Progenitor cell of endocrine pancreas (in vitro differentiated cells): ENCODE measurements at places on chromosomes 13 and 19. TPM values are rescaled to one million over a fixed set of nuclear protein-coding genes. Genes with fewer than 3 reads are reported as not detected.
A peak's percentile ranks its signal among the peaks of the same experiment; 100 is the strongest.

DNA sequence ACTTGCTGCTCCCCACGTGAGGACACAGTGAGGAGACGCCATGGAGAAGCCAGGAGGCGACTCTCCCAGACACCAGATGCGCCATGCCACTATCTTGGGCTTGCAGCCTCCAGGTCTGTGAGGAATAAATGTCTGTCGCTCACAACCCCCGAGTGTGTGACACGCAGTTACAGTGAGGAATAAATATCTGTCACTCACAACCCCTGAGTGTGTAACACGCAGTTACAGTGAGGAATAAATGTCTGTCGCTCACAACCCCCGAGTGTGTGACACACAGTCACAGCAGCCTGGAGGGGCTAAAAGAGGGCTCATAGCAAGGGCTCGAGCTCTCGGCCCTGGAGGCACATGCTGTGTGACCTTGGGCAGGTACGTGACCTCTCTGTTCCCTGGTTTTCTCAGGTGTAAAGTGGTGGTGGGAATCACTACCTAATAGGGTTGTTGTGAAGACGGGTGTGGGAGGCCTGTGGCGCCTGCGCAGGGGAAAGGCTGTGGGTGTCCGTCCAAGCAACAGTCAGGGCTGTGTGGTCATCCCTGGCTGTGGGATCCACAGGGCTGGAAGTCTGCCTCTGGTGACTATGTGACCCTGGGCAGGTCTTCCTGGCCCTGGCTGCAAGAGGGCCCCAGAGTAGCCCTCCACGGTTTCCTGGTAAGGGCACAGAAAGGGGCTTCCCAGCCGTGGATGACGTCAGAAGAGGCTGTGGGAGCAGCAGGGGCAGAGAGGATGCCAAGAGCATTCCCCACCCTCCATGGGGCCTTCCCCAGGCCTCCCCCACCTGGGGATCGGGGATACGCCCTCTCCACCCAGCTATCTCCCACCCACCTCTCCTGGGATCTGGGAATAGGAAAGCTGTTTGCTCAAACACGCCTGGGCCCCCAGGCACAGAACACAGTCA lies 77.7 kb downstream of the C1QTNF9 start:
- DNase-seq: no peak

DNA sequence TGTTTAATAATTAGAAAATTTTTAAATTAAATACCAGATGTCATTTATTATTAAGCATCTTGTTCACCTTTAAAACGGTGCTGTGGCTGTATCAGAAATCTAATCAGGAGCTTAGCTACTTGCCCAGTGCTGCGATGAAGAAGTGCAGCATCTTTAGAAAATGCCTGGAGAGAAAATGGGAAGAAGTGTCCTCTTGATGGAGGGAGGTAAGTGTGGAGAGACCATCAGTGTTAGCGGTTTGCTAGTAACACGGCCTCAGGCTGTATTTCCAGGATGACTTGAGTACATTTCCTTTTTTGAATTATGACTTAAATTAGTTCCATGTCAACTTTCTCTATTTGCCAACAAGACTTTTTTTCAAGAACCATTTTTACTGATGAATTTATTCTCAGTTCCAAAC lies 74.1 kb downstream of the SHISA2 start:
- DNase-seq: no peak

DNA sequence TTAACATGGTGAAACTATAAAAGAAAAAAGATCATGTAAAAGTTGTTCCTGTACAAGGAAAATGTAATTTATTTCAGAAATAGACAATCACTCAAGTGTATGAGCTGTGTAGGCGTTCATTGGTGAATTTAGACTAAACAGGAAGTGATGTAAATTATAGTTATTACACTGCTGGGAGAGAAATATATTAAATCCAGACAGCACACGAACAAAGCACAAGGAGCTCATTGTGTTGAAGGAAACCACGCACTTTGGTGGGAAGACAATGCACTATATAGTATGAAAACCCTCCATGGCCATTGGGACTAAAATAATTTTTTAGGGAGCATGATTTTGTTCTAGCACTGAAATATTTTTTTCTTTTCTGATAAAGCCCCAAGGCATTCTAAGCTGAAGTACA lies 450.5 kb downstream of the KLF12 start:
- DNase-seq: no peak

- no peak for DNase-seq
Observed at GRCh38 chr13:60519496-60519895, 122.5 kb downstream of the TDRD3 start.

- DNase-seq: no peak
Observed at GRCh38 chr13:23740002-23740401, 149.2 kb downstream of the MIPEP start.

GRCh38 chr13:99805361-99805760 lies 166.2 kb downstream of the ZIC5 start:
- no peak for DNase-seq

DNA sequence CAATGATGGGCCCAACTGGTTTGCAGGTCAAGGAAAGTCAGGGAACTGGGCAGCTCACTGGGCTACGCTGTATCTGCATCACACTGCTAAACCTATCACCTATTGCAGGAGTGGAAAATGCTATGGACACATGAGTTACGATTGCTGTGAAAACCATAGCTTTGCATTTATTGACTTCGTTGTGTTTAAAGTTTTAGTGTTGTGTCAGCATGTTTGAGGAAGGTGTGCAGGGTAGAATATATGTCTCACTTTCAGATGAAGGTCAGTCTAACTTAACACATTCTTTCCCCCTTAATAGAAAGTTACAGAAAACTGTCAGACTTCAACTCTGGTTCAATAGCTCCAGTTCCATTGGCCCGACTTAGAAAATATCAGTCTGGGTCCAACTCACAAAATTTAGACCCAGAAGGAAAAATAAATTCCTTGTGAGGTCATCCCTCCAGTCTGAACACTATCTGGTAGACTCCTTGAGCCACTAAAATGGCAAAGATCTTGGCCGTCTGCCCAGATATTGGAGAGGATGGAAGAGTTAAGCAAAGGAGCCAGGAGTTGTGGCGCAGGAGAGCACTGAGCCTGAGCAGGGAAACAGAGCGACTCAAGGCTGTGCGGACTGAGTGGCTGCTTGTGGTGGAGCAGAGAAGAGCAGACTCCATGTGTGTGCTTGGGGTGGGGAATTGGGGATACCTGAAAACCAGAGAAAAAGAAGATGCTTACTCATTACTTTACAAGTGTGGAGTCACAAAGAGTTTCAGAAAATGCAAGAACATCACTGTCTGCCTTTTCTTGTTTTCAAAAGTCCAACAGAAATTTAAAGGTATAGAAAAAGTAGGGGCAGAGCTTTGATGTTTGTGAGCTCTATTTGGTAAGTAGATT lies 518.5 kb downstream of the FGF9 start:
- no peak for DNase-seq

GRCh38 chr13:98648686-98649085 lies 71.8 kb upstream of the STK24 start:
- no peak for DNase-seq

- DNase-seq: no peak
Observed at GRCh38 chr19:19095691-19096090, 31.9 kb downstream of the SLC25A42 start.

DNA sequence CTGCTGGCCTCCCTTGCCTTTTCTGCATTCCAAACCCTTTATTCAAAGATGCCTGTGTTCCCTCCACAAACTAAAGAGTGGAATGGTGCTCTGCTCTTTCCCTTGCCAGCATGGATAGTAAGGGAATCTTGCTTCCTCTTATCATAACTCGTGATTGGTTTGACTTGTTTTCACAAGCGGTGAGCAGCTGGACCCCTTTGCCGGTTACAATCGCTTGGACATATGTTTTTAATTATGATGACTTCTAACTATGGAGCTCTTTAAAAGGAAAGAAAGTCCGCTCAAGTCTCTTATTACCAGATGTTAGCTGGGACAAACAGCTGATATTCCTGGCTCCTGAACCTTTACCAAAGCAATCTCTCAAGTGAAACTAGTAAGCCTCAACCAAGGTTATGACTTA lies 1094.7 kb downstream of the UQCRFS1 start:
- DNase-seq: no peak

DNA sequence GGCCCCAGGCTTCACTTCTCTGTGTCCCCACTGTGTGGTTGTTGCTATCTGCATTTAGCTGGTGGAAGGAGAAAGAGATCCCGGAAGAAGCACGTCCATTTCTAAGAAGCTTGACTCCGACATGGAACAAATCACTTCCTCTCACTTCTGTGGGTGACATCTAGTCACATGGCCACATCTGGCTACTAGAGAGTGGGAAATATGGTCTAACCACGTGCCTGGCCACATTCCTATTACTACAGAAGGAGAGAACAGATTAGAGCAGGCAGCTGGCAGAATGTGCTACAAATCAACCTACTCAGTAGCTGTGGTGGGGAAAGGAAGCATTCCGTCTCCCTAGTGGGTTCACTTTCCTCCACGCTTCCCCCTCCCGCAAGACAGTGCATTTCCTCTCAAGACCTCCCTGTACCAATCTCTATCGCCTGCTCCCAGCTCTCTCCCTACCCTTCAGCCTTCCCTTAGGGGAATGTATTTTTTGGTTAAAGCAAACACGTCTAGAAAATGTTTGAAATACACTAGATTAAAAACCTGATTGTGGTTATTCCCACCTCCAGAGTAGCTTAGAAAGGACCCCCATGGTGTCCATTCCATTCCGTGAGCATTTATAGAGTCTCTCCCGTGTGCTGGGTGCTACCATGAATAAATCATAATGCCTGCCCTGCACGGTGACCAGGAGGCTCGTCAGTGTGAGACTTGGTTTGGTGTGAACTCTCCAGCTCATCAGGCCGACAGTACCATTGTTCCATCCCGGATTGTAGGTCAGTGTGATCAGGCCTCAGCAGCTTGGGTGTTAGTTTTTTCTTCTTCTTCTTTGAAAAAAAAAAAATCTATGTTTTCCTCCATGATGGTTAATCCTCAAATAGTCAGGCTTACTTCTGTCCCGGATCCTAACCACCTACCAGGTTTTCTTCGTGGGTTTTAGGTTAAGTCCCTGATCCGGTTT lies 8.0 kb upstream of the AMER2 start:
- DNase-seq: no peak

DNA sequence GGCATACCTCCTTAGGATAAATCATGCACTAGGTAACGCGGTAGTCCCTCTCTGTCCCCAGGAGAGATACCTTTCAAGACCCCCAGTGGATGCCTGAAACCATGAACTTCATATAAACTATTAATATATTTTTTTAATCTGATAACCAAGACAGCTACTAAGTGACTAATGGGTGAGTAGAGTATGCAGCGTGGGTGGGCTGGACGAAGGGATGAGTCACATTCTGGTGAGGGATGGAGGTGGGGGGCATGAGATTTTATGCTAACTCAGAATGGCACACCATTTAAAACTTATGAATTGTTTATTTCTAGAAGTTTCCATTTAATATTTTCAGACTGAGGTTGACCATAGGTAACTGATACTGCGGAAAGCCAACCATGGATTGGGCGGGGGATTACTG lies 46.2 kb downstream of the CDK8 start:
- DNase-seq: no peak

DNA sequence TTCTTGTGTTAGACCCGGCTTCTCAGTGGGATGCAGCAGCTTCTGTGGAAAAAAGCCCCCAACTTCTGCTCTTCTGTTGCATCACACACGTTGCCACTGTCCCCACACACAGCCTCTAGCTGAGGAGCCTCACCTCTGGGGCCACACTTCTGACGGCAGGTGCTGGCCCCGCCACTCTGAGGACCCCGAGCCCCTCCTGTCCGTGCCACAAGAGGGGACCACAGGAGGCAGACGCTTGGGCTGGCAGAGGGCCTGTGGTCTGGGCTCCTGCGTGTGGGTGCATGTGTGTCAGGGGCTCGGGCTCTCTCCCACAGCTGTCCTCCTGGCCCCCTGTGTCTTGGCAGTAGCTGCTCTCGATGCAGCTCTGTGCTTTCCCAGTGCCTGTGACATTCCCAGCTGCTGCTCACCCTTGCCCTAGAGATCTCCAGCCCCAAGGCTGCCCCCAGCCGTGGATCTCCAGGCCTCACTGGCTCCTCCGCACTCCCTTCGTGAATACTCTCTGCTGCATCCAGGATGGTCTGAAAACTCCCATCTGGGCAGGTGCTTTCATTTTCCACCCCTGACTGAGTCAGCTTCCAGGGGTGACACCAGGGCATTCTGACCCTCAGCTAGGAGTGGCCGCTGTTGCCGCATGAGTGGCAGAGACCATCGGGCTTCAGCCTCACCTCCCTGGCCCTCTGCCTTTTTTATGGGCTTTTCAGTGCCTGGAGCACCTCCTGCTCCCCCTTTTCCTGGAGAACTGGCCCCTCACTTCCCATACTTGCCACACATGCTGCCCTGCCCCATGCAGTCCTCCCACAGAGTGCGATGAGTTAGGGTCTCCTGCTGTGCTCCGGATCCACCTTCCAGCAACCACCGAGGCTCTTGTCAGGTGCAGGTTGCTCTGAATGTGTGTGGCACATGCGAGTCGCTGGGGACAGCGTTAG lies 13.7 kb downstream of the MAU2 start:
- DNase-seq: no peak

DNA sequence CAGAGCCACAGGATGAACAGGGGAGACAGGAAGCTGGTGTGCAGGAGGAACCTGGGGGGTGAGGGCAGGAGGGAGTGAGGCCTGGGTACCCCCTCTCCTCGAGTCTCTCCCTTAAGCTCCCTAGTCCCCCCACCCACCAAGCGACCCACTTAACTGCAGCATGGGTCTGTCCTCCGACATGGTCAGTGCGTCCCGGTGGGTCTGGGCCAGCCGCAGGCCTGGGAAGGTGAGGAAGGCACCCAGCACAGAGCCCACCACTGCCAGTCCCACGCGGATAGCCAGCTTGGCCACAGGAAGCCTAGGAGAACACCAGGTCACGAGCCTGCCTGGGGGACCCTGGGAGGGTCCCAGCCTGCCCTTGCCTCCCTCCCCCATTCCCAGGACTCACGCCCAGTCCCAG lies 16.9 kb downstream of the TMEM161A start:
- no peak for DNase-seq

- DNase-seq: no peak
Observed at GRCh38 chr13:73857106-73857505, 277.1 kb downstream of the KLF12 start.

GRCh38 chr19:55156202-55157063 lies 1.1 kb downstream of the TNNI3 start:
- DNase-seq: peak; percentile 71

GRCh38 chr13:39538816-39539790 lies 63.9 kb downstream of the LHFPL6 start:
- no peak for DNase-seq

- no peak for DNase-seq
Observed at GRCh38 chr19:6963937-6964336, 57.3 kb downstream of the MBD3L2B start.

GRCh38 chr13:20136781-20137703 lies 23.8 kb downstream of the GJA3 start:
- peak; percentile 39 for DNase-seq

GRCh38 chr13:98846521-98846920 lies 94.0 kb upstream of the SLC15A1 start:
- DNase-seq: no peak

GRCh38 chr19:37551129-37551993 lies 43.2 kb downstream of the ZNF571 start:
- no peak for DNase-seq

Gene ACTMAP
- 21.1 and 22.5 TPM in 2 replicates for total RNA-seq

Gene PRR22
- total RNA-seq: 5.8 and 5.9 TPM in 2 replicates

Gene KLK15
- total RNA-seq: not detected in 2 replicates

Gene ZNF415
- total RNA-seq: 13.6 and 18.1 TPM in 2 replicates

Gene CACNG7
- 0.18 TPM in 1 of 2 replicates, not detected in the other for total RNA-seq

Gene FAM216B
- total RNA-seq: not detected in 2 replicates

Gene SRRM5
- 0.64 and 0.79 TPM in 2 replicates for total RNA-seq

Gene ATP4B
- not detected in 2 replicates for total RNA-seq

Gene TBXA2R
- total RNA-seq: not detected in 2 replicates

Gene LSR
- total RNA-seq: 123 and 132 TPM in 2 replicates

Gene IGFL1
- not detected in 2 replicates for total RNA-seq

Gene CALR3
- total RNA-seq: not detected in 2 replicates

Gene GRIN2D
- 0.22 and 0.34 TPM in 2 replicates for total RNA-seq

Gene KLK12
- 0.44 and 1.0 TPM in 2 replicates for total RNA-seq

Gene GCDH
- total RNA-seq: 59.3 and 60.6 TPM in 2 replicates

Gene PSG2
- total RNA-seq: not detected in 2 replicates
